ENCODE measurements at places on chromosomes 16 and 17. TPM values are rescaled to one million over a fixed set of nuclear protein-coding genes. Genes with fewer than 3 reads are reported as not detected.

DNA sequence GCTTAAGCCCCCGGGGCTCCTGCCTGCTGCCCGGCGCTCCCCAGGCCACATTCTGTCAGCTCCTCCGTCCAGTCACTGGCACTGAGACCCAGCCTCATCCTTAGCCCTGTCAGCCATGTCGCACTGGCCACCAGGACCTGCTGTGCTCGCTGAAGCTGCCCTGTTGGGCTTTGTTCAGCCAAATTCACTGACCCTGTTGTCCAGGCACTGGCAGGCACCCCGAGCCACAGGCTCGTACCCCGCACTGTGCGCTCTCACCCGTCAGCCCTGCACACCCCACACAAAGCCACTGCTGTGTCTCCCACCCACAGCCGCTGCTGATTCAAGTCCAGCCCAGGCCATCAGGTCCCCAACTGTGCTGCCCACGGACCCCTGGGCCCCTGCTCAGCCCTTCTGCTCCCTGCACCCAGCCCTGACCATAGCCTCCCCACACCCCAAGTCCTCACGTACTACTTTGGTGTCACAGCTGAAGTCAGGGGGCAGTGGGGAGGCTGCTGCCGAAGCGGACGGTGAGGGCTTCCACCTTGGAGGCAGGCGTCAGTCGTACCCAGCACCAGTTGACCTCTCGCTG is 131.5 kb upstream of the CHMP6 start:
- no peak for DNase-seq

DNA sequence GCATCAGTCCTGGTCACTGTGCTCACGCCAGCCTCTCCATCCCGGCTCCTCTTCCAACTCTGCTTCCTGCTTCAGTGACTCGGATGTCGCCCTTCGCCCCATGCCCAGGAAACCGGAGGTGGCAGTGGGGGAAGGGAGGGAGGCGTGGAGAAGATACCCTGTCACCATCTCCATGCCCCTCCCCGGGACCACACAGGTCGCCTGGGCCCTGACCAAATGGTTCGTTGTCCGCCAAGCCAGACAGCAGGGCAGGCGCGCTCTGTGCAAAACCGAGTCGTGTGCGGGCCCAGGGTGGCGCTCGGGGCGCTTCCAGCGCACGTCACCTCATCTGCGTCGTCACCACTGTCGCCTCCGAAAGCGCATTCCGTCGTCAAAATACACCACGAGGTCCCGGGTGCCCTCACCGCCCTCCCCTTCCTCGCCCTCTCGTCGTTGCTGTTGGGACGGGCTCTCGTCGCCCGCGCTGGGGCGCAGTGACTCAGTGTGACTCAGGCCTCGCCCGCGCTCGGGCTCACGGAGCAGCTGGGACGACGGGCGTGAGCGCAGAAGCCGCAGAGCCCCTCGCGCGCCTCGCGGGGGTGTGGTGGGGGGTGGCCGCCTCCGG is 39.2 kb downstream of the ZNF778 start:
- no peak for DNase-seq

The EVI2A gene
- 10.9 TPM for total RNA-seq

DNA sequence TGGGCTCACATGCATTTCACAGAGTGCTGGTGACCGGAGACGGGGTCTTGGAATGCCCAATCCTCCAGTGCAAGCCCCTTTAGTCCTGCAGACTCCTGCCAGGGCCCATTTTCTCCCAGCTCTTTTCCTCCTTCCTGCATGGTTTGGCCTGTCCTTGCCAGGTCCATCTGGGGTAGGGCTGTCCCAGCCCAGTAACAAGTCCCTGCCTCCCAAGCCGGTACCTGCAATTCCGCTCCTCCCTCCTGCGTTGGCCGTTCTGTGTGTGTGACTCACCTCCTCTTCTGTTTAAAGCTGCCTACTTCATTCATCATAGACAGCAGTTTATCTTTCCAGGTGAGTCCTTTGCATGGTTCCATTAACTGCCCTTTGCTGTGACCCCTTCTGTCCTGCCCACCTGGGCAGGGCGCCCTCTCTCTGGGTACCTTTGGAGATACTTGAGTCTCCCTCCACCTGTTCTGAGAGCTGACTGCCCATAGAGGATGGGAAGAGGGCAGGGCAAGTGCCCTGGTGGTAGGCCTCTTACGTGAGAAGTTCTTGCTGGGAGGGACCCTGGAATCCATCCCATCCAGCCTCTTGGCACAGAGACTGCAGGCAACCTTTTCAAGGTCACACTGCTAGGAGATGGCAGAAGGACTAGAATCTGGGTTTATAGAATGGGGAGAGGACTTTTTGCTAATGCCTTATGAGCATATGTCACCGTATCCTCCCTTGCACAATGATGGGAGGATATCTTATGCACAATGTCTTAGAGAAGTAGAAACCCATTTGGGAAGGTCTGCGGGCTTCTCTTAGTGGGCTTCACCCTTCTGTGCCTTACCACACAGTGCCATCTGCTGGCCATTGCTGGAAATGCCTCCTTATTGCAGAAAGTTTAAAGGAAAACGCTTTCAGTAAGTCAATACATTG is 29.7 kb upstream of the LGALS9 start:
- DNase-seq: peak; percentile 88

DNA sequence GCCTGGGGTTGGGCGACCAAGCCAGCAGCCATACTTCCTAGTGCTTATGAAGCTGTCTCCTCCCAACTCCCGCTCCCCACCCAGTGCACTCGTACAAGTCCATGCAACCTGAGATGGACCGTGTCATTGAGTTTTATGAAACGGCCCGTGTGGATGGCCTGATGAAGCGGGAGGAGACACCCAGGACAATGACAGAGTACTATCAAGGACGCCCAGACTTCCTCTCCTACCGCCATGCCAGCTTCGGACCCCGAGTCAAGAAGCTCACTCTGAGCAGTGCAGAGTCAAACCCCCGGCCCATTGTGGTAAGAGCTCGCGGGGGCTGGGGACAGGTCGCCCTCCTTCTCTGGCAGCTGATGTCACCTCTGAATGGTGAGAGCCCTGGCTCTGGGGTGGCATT is 11.0 kb upstream of the KATNB1 start:
- DNase-seq: no peak

GRCh38 chr17:39641883-39642282 is 4.9 kb downstream of the STARD3 start:
- no peak for DNase-seq

The KRT24 gene
- total RNA-seq: not detected

DNA sequence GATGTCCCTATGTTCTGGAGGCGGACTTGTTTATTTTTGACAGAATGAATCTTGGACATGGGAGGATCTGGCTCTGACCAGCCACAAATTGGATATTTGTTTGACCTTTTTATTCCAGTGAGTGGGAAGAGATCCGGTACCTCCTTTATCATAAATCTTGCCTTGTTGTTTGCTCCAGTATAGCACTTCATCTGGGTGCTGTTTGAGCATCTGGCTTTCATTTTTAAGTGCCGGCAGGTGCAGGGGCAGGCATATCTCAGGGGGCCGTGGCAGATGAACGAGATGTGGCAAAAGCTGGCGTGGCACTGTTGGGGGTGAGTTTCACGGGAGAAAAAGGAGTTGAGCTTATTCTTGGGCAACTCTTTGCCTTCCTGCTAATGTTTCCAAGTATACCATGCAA is 37.8 kb downstream of the MSI2 start:
- no peak for DNase-seq

The ITGB3 gene
- total RNA-seq: 21.5 TPM

DNA sequence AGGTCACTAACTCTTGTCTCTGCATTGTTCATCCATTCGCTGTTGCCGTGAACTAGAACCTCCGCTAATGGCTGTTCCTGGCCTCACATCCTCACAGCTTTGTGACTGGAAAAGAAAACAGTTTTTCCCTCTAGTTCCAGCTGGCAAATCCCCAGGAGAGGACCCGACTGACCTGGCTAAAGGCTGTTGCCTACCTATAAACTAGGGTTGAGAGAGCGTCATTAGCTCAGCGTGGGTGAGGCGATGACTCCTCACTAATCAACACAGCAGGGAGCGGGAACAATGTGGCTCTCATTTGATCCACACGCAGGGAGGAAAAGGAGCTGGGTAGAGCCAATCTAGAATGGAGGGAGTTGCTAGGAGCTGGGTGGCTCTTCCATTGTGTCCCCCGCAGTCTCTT is 282.1 kb upstream of the IRX5 start:
- DNase-seq: no peak

DNA sequence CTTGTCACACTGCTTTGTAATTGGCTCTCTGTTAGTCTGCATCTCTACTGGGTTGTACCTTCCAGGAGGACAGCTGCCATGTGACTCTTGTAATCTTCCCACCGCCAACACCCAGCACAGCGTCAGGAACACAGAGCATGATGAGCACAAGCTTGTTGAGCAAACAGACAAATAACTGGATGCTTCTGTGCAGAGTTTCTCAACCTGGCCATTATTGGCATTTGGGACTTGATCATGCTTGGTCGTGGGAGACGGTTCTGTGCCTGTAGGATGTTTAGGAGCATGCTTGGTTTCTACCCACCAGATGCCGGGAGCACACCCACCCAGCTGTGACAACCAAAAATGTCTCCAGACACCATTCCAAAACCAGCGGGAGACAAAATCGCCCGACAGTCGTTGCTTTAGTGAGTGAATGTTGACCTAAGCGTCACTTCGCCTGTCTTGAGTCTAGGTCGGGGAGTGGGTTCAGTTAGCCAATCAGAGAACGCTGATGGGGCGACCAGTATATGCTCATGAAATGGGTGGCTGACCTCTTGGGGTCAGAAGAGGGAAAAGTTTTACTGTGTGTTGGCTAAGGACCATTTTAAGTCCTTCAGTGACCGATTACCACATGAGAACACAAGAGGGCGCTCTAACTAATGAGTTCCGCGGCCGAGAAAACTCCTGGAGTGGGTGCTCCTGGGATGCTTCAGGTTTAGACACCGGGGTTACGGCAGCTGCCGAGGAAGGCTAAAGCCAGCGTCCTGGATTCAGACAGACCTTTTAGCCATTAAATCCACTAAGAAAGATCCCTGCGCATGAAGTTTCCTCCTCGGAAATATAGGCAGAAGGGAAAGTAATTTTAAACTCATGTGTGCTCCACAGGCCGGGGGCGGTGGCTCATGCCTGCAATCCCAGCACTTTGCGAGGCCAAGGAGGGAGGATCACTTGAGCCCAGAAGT is 57.8 kb upstream of the TEX2 start:
- DNase-seq: peak; percentile 75

- no peak for DNase-seq
Observed at GRCh38 chr16:27929818-27930217, 133.7 kb downstream of the GSG1L start.

- DNase-seq: no peak
Observed at GRCh38 chr17:66549731-66550207, 247.4 kb downstream of the PRKCA start.

The HOXB9 gene
- total RNA-seq: not detected

DNA sequence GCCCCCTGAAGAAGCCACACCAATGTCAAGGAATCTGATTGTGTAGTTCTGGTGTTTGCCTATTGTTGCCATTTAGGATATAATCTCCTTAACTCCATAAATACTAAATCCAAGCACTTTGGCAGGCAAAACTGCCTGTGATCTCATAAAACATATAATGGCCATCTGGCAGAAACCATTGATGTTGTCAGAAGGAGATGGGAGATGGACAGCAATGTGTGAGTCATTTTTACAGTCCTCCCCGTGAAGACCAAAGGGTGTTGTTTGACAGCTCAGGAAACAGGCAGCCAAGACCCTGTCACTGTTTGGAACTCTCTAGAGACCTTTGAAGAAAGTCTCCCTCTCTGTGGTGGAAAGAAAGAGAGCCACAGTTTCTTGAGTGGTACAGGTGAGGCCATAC is 454.1 kb downstream of the HS3ST3B1 start:
- no peak for DNase-seq

The WSCD1 gene
- total RNA-seq: 3.8 TPM

DNA sequence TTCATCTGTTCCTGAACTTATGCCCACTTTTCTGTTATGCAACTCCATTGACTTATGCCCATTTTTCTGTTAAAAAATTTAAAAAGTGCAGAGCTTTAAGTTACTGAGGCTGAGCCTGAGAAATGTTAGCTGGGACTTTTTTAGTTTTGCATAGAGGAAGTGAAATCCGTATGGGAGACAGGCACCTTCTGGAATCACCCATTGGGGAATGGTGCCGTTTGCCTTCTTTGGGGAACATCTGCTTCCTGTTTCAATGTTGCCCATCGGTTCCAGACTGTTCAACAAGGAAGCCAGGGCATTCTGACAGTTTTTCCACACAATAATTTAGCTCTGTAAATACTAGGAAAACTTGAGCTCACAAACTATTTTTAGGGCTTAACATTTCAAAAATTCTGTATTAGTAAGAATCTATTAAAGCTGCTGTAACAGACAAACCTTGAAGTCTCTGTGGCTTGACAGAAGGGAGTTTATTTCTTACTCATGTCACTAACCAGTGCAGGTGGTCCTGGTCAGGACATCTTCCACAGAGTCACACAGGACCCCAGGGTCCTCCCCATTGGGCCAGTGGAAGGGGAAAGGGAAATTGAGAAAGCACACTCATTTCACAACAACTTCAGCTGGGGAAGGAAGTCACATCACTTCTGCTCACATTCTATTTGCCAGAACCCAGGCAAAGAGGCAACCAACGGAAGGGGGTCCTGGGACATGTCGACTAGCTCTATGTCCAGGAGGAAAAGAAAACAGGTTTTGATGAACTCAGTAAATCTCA is 17.2 kb downstream of the PRKCB start:
- no peak for DNase-seq

- no peak for DNase-seq
Observed at GRCh38 chr16:81810361-81810760, 31.3 kb downstream of the PLCG2 start.

- no peak for DNase-seq
Observed at GRCh38 chr16:85536073-85536410, 77.1 kb upstream of the GSE1 start.

The MYH10 gene
- total RNA-seq: 45.6 TPM

The TEX19 gene
- not detected for total RNA-seq

DNA sequence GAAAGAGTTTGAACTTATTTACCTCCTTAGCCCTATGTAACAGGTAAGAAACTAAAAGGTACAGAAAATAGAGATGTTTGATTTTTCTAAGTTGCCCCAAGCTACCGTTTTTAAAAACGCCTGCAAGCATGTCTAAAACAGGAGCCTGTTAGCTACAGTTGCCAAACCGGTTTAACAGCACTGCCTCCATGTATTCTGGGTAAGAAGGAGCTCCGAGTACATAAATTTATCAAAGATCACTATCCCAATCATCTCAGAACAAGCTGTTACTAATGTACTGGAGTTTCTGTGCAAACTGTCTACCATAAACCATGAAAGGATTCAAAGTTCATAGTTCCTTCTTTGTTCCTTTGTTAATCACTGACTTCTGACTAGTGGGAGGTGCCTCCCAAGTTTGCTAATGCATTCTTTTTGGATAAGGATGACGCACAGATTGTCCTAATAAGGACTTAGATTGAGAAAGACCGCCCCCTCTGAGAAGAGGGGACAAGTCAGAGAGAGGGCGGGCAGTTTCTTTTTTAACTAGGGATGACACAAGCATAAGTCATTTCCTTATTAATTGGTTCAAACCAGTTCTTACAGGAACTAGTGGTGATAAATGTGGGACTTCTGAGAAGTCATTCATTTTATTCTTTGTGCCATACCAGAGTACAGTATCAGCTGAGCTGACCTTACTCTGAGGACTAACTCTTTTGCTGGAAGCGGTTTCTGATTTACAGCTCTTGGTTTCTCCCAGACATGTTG is 55.3 kb downstream of the TUBD1 start:
- DNase-seq: peak; percentile 89

DNA sequence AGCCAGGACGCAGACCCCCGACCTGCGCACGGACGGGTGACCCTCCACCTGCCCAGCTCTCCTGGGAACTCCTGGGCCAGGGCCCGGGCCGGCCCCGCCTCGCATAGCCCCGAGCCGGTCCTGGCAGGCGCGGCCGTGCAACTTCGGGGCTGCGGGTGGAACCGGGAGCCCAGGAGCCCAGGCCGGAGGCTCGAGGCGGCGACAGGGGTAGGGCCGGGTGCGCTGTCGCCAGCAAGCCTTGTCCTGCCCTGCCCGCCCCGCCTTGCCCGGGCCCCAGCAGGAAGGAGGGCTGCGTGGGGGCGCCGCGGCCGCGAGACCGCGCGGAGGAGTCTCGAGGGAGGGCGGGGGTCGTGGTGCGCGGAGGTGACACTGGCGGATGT is 408 bp downstream of the LMF1 start:
- no peak for DNase-seq
